Daoy (cell line): ENCODE measurements at places on chromosomes 2 and 18. TPM values are rescaled to one million over a fixed set of nuclear protein-coding genes. Genes with fewer than 3 reads are reported as not detected.

The LAMA3 gene
- total RNA-seq = 1.4 and 5.9 TPM in 2 replicates

DNA sequence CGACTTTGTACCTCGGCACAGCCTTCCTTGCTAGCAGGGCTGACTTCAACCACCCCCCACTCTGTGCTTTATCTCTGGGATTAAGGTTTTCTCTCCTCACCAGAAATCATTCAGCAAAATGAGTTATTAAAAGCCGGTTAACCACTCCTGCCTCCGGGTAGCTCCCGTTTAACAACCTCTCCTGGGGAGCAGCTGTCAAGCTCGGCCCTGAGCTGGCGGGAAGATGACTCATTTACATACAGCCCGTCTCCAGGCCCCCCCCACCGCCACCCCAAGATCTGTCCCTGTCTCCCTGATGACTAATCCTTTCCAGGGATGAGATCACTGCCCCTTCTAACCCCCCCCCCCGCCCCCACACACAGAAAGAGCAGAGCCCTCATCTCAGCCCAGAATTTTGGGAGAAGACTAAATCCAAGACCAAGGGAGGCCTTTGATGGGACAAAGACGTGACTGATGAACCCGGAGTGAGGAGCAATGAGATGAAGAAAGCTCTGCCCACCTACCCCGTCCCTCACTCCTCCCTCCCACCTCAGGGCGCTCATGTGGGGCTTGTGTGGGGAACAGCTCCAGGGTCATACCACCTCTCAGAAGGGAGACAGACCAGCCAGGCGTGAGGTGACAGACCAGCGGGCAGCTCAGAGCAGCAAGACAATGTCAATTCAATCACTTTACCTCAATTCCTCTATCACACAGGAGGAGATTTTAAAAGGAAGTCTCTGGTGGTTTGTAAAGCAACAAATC, 131.4 kb downstream of the MSH2 start:
- peak; percentile 95 for DNase-seq

GRCh38 chr18:35303610-35304009, 13.6 kb upstream of the ZSCAN30 start:
- no peak for DNase-seq

DNA sequence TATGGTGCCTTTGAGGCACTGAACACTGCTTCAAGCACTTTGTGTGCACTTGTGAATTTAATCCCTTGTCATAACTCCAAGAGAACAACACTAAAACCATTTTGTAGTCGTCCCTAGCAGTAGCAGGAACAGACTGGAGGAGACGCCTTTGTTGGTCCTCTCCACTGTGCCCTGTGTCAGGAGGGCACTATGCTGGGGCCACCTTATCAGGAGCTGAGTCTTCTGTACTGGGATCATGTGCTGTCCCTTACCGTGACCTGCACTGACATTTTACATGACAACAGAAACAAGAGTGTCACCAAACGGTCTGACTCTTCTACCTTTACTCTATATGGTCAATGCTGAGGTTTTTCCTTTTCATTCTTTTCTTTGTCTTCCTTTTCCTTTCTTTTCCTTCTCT, 62.0 kb downstream of the ACOXL start:
- no peak for DNase-seq

- DNase-seq = no peak
Measured at GRCh38 chr2:10053351-10053750, 10.0 kb downstream of the KLF11 start.
